ENCODE measurements at places on chromosomes 2 and 18.

- no peak for DNase-seq
These were observed 1149.1 kb upstream of the NRXN1 start for GRCh38 chr2:52181080-52181479.

GRCh38 chr2:59312029-59312428 is 1070.9 kb upstream of the FANCL start:
- no peak for DNase-seq

GRCh38 chr2:217731805-217732204 is 271.0 kb downstream of the TNS1 start:
- DNase-seq = no peak

- no peak for DNase-seq
These were observed 24.5 kb upstream of the MYO1B start for GRCh38 chr2:191220671-191221070.

- no peak for DNase-seq
These were observed 827.3 kb upstream of the NRXN1 start for GRCh38 chr2:51859260-51859659.

DNA sequence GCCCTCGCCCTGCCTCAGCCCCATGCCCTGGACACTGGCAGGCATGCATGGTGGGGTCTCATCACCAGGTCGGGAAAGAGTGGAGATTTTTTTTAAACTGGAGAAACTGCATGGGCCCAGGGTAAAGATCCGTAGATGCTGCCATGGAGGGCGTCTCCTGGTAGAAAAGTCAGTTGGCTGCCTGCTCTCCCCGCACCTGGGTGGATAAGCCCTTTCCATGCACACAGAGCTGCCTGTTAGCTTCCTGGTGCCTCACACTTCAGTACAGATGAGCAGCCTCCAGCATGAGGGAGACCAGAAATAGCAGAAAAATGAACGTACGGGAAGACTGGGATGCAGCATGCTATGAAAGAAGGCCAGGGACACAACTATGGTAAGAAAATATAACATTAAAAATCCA is 92.0 kb downstream of the ASAP2 start:
- no peak for DNase-seq

GRCh38 chr2:24164416-24164973 is 10.4 kb upstream of the FAM228A start:
- DNase-seq = no peak

GRCh38 chr2:217672472-217672871 is 330.3 kb downstream of the TNS1 start:
- no peak for DNase-seq

DNA sequence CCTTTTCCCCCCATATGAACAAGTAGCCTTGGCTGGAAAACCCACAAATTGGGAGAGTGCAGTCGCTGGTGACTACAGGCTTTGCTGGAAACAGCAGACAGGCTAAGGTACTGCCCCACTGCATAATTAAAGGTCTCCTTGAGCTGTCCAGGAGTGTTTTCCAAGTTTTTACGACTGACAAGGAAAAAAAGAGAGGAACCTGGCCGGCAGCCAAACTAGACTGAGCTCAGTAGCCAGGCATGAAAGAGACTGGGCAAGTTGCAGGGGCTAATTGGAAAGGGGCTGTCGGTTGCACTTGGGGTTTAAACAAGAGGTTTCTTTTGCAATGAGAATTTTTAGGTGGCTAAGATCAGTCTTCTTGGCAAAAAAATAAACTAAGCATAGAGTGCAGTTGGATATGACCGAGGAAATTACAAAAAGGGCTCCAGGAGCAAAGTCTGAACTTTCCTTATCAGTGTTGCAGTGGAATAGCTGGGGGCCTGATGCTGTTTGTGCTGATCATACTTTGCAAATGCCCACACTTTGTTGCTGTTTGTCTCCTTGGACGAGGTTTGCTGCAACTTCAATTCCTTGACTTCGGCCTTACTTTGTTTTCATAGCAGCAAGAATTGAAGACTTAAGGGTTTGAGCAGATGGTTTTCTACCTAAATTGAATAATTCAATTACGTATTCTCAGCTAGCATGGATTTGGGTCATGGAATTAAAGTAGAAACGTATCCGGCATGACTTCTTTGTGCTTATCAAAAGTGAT is 2.1 kb downstream of the GULP1 start:
- no peak for DNase-seq

- DNase-seq = no peak
These were observed 123.7 kb upstream of the SIX3 start for GRCh38 chr2:44817673-44818335.

DNA sequence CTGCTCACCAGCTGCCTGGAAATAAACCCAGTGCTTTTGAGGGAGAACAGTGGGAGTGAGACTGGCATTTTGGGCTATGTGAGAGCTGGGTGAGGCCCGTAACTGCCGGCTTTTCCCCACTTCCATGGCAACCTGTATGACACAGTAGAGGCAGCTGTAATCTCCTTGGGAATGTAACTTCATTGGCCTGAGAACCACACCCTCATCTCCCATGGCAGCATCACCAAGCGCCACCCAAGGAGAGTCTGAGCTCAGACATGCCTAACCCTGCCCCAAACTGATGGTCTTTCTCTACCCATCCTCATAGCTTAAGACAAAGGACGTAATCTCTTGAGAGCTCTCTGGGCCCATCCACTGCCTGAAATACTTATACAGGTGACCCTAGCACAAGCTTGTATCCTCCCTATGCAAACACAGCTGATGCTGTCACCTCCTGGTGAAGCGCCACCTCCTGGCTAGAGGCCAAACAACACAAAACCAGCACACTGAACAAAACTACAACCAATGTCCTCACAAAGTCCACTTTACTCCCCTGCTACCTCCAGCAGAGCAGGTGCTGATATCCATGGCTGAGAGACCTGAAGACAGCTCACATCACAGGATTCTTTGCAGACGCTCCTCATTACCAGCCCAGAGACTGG is 763.4 kb upstream of the NRXN1 start:
- no peak for DNase-seq
